ENCODE measurements at places on chromosomes 7 and 10. TPM values are rescaled to one million over a fixed set of nuclear protein-coding genes. Genes with fewer than 3 reads are reported as not detected.

GRCh38 chr7:126533715-126534114 lies 719.0 kb downstream of the GRM8 start:
- DNase-seq, result no peak

DNA sequence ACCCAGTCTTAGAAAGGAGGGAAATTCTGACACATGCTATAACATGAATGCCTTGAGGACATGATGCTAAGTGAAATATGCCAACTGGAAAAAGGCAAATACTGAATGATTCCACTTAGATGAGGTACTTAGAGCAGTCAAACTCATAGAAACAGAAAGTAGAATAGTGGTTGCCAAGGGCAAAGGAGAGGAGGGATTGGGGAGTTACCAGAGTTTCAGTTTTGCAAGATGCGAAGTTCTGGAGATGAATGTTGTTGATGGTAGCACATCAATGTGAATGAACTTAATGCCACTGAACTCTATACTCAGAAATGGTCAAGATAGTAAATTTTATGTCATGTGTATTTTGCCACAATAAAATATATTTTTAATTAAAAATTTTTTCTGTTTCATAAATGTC lies 38.9 kb downstream of the DRGX start:
- no peak for DNase-seq

- DNase-seq, result no peak
These were observed 28.9 kb downstream of the HTRA1 start for GRCh38 chr10:122490268-122490667.

DNA sequence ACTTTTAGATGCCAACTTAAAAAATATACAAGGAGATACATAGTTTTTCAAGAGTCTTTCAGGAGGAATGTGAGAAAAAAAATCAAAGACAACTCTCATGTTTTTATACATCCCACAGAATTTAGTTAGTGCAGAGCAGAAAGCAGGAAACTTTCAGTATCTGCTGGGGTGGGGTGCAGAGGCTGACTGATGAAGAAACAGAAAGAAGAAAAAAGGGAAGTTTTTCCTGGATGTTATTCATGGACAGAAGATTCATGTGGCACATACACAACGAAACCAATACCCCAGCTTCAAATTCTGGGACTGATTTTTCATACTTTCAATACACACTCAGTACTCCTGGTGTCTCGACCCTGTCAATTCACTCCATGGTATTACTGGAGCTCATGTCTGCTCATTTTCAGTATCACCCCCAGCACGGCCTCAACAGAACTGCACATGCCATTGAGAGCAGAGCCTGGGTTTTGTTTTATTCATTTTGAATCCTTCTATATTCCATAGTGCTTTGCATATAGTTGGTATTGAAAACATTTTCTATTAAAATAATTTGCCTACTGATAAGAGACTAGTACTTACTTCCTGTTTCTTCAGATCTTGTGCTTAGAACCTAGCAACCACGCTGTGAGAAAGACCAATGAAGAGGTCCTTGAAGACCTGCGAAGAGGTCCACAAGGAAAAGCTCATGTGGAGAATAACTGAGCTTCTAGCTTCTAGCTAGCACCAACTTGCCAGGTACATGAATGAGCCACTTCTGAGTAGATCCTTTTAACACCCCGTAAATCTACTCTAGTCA lies 49.0 kb downstream of the NDUFB2 start:
- DNase-seq, result no peak

GRCh38 chr10:129892548-129893052 lies 71.5 kb downstream of the EBF3 start:
- no peak for DNase-seq

DNA sequence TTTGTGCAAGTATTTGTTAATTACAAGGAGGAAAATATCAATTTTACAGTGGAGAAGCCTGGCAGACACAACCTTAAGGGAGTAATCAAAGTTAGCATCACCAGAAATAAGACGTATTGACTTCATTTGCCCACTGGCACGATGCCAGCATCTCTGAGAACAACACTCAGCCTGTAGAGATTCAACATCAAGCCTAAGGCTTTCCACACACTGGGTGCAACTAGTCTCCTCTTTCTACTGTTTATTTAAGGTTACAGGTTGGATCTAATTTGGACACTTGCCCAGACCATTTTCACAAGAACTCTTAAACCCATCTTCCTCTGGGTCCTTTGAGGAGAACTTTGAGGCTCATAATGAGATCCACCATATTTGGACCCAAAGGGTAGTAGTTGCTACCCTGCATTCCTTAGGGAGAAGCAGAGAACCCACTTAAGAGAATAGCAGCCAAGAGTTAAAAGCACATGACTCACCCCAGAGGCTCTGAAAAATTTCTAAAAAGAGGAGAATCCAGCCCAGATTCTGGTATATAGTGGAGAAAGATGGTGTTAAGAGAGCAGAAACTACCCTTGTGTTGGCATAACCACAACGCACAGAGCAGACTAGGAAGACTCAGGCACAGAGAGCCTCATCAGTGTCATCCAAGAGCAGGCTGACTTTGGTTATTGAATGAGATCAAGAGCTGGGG lies 97.3 kb downstream of the CCDC71L start:
- DNase-seq, result no peak

DNA sequence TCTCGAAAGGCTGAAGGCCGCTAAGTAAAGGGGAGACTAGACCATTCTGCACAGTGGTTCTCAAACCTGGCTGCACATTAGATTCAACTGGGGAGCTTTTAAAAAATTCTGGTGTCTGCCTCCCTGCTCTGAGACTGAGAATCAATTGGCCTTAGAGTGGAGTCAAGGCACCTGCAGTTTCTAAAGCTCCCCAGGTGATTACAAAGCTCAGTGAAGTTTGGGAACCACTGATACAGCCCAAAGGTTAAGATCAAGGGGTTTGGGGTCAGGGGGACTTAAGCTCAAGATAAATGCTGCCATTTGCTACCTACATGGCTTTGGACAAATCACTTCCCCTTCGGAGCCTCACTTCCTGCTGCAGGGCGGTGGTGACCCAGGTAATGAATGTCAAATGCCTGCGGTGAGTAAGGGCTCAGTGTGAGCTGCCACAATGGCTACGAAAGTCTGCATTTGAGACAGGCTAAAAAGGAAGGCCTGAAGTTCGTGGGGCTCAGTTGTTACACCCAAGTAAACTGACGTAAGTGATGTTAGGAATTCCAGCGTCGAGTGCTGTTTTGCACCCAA lies 72.3 kb downstream of the TLL2 start:
- no peak for DNase-seq

GRCh38 chr10:119115926-119116325 lies 12.0 kb downstream of the DENND10 start:
- DNase-seq, result peak; percentile 4

Gene TAS2R41
- not detected for total RNA-seq

Gene PDE1C
- 5.1 TPM for total RNA-seq

Gene MALRD1
- 0.93 TPM for total RNA-seq

Gene MET
- 71.8 TPM for total RNA-seq

Gene COPS6
- 41.6 TPM for total RNA-seq

Gene CDC14C
- total RNA-seq, result not detected

Gene WNT8B
- total RNA-seq, result not detected

Gene CYP26A1
- total RNA-seq, result 1.7 TPM

Gene PNLIPRP1
- not detected for total RNA-seq
